ENCODE measurements at places on chromosomes 2 and 18. TPM values are rescaled to one million over a fixed set of nuclear protein-coding genes. Genes with fewer than 3 reads are reported as not detected.

DNA sequence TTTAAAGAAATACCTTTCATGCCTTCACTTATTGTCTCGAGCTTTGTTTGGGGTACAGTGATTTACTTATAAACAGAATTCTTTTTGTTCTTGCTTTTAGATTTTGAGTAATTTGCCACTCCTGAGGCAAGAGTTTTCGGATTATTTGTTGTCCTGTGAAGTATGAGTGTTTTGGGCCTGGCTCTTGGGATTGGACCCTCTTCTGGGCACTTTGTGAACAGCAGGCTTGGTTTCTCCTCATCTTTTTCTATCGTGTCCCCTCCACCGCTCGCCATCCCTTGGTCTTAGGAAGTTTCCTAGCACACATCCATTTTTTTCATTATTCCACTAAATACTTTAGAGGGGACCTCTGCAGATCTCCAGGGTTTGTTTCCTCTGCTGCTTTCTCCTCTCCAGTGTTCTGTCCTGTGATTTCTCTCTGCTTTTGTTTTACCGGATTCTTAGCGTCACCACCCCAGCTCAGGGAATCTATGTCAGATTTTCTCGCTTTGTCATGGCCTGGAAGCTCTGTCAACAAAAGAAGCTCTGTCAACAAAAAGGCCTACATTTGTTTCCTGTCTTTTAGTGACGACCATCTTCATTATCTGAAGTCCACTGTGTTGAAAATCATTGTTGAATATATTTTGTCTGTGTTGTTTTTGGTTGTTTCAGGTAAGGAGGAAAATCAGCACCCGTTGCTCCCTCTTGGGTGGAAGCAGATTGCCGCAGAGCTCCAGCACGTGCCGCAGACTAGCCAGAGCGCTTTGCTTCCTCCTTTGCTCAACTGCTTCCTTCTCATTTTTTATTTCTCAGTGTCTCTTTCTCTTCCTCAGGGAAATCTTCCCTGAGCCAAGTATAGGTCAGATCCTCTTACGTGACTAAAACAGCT is 27.8 kb downstream of the ANKRD62 start:
- H3K27ac ChIP-seq = no peak overlapping the region
- H3K4me3 ChIP-seq = no peak overlapping the region
- H3K27me3 ChIP-seq = peaks cover 19% of the 10 kb centered on the region
- no peaks in the 10 kb centered on the region for H3K4me1 ChIP-seq
- peak; percentile 20 for DNase-seq
- no peaks in the 10 kb centered on the region for H3K36me3 ChIP-seq

FKBP1B gene
- total RNA-seq = 1.8 TPM

DNA sequence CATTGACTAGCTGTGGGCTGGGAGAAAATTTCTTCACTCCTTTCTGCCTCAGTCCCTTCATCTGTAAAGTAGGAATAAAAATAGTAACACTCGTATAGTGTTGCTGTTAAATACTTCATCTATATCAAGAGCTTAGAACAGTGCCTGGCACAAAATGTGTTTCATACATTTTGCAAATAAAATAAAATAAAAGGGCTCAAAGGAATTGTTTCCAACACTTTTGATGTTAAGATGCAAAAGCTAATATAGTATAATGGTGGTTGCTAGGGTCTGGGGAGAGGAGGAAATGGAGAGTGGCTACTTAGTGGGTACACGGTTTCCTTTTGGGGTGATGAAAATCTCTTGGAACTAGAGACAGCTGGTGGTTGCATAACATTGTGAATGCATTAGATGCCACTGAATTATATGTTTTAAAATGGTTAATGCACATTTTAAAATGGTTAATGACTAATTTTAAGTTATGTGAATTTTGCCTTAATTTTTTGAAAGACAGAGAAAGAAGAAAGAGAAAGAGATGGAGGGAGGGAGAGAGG is 542.1 kb upstream of the ID2 start:
- H3K4me3 ChIP-seq = no peak overlapping the region
- no peak for DNase-seq
- no peaks in the 10 kb centered on the region for H3K36me3 ChIP-seq
- no peaks in the 10 kb centered on the region for H3K4me1 ChIP-seq
- H3K27me3 ChIP-seq = no peaks in the 10 kb centered on the region

DNA sequence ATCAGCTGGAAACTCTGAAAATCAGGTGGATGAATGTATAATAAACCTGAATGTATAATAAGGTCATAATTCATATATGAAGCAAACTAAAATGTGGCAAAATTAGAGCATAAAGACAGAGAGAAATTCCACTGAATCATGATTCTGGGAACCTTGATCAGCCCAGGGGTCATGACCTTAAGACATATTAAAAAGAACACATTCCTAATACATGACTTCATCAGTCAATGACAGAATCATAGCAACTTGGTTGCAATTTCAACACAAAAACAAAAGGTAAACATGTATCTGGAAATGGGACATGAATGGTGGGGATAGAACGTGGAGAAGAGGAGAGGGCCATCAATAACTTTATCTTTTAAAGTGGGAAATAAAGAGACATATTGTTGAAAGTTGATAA is 17.6 kb downstream of the AFF3 start:
- peaks cover 20% of the 10 kb centered on the region for H3K4me1 ChIP-seq
- peak overlapping the region; percentile 52 for H3K27ac ChIP-seq
- H3K4me3 ChIP-seq = no peak overlapping the region
- peak; percentile 40 for DNase-seq
- H3K27me3 ChIP-seq = no peaks in the 10 kb centered on the region
- H3K36me3 ChIP-seq = no peaks in the 10 kb centered on the region
